ENCODE measurements at places on chromosomes 2 and 18.

GRCh38 chr2:231665245-231666170 lies 42.8 kb upstream of the PTMA start:
- no peak for DNase-seq

- DNase-seq, result no peak
Measured at GRCh38 chr2:148903979-148904378, 29.0 kb downstream of the KIF5C start.

DNA sequence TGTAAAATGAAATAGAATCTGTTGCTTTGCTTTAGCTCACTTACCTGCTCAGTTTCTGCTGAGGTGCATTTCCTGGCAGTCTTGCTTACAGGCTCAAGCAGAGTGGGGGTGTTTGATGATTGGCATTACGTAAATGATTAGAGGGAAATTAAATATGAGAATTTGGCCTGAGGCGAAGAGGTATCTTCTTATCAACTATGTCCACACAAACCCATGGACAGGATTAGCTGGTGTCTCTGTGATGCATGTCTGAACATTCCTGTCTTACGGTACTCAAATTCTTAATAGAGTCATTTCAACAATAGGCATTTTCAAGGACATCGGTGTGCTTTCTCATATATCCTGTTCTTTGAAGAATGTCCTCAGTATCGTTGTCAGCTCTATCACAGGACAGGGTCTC lies 102.1 kb downstream of the PRPF40A start:
- DNase-seq, result no peak

DNA sequence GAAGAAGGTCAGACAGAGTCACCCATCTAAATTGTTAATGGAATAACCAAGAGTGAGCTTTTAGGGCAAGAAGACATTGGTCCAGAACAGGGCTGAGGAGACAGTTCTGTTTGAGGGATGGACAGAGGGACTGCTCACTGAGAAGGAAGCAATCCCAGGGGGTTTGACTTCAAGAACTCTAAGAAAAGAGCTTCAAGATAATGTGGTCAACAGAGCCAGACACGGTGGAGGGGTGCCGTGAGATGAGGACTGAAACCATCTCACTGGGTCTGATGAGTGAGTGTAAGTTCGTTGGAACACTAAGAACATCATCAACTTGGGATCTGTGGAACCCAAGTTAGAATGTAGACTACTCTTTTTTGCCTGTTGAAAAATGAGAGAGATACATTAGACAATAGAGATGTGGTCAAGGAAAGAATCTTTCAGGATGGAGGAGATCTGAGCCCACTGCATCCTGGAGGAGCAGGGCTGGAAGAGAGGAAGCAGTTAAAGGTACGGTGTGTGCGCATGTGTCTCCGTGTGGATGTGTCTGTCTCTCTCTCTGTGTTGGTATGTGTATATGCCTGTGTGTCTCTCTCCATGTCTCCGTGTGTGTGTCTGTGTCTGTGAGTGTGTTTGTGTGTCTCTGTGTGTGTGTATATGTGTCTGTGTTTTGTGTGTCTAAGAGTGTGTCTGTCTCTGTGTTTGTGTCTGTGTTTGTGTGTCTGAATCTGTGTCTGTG lies 172.1 kb downstream of the MYCN start:
- DNase-seq, result no peak
